Spinal cord (tissue), 10 donors: ENCODE measurements at places on chromosomes 1 and 21. TPM values are rescaled to one million over a fixed set of nuclear protein-coding genes. Genes with fewer than 3 reads are reported as not detected.

DNA sequence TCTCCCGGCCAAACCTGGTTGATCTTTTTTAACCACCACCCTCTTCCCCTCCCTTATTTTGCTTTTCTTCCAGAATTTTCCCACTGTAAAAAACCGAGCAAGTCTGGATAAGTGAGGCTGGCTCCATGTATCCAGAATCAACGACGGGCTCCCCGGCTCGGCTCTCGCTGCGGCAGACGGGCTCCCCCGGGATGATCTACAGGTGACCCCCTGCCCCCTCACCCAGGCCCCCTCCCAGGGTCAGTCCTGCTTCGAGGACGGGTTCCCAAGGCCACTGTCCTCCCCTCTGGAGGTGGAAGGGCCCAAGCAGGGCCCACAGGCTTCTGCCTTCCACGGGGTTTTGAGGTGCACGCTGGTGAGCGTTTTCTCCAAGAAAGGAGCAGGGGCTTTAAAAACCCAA is 5.2 kb upstream of the KCNAB2 start:
- no peak for DNase-seq

DNA sequence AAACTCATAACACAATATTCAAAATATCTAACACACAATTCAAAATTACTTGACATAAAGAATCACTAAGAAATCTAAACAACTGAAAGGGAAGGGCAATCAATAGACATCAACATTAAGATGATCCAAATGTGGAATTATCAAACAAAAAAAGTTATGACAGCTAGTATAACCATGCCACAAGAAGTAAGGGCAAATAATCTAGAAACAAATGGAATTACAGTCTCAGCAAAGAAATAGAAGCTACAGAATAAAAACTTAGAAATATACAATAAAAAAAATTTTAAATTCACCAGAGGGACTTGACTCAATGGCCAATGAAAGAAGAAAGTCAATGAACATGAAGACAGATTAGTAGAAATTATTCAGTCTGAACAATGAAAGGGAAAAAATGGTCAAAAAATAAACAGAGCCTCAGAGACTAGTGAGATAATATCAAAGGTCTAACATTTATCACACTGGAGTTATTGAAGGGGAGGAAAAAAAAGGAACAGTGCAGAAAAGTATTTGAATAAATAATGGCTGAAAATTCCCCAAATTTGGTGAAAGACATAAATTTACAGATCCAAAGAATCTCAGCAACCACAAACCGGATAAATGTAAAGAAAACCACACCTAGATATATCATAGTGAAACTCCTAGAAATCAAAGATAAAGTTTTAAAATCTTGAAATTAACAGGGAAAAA is 41.8 kb downstream of the BARHL2 start:
- no peak for DNase-seq

- no peak for DNase-seq
These were observed 4.1 kb upstream of the HPCA start for GRCh38 chr1:32881871-32882850.

Gene LIN9
- total RNA-seq, result 8.3 TPM

Gene CNR2
- 0.06 TPM for total RNA-seq

- no peak for DNase-seq
These were observed 1.0 kb upstream of the KRTAP13-3 start for GRCh38 chr21:30426731-30427130.

GRCh38 chr1:94621802-94622201 is 80.2 kb upstream of the F3 start:
- DNase-seq, result no peak
